CD4-positive, alpha-beta T cell treated with Interleukin-21 for 1 hour (primary cell): ENCODE measurements at places on chromosomes 3 and 15.

DNA sequence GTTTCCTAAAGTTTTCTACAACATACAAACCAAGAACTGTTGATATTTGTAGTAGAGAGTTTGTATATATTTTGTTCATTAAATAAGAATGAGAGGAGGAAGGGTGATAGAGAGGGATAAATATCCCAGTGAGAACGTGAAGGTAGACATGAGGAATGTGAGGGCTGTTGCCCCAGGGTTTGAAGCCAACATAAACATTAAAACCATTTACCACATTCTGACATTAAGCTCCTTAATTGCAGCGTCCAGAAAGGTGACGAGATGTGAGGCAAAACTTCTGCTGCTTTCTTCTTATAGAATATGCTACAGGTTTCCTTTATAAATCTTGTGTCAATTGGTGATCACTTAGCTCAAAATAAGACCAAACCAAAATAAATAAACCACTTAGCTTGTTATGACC, 267.8 kb upstream of the CNTN4 start:
- no peak for DNase-seq

DNA sequence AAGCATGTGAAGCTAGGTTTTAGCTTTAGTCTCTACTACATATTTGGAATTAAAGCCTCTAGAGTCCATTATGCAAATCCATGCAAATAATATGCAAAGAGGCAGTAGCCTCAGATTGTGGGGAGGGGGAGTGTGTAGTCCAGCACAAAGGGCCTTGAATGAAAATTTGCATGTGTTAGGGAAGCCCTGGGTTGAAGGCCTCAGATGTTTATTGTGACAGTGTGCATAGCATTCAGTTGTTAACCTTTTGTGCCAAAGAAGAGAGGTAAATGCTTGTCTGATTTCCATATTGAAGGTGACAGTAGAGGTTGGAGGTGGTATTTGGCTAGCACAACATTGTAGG, 24.5 kb upstream of the BFSP2 start:
- DNase-seq, result no peak

- DNase-seq, result no peak
These were observed 15.5 kb upstream of the VIPR1 start for GRCh38 chr3:42486814-42487565.

- no peak for DNase-seq
These were observed 194.5 kb upstream of the GAP43 start for GRCh38 chr3:115428841-115429240.

DNA sequence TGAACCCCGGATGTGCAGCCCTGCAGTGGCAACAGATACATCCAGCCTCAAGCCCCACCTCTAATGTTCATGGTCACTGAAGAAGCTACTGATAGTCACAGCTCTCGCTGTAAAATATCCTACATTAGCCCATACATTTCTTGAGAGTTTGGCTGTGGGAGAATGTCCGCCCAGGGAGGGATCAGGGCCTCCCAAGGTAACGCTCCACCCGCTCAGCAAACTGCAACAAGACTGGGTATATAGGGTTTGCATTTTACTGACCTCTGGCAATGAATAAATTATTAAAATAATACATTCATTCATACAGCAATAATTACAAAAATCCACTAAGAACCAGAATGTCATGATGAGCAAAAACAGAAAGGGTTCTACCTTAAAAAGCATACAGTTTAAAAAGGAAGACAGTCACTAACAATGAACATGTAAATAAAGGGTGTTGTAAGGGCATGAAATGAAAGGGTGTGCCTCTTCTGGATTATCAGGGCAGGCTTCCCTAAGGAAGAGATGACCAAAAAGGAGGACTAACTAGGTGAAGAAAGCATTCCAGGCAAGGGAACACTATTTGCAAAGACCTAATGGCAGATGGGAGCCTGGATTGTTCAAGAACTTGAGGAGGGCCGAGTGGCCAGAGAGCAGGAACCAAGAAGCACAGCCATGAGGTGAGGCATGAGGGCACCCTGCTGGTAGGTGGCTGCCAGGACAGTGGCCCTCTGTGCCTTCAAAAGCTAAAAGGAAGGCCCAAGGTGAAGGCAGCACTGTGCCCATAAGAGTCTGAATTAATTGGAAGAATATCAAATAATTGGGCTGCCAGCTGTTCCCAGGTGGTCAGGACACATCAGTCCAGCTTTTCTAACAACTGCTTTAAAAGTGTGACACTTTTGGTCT, 28.1 kb upstream of the CTDSPL start:
- no peak for DNase-seq

- DNase-seq, result no peak
These were observed 68.2 kb downstream of the SEMA5B start for GRCh38 chr3:122959339-122959738.

- no peak for DNase-seq
These were observed 2.7 kb downstream of the TYRO3 start for GRCh38 chr15:41561777-41562145.

GRCh38 chr15:89335298-89336041, 846 bp upstream of the POLG start:
- DNase-seq, result peak; percentile 49
